ENCODE measurements at places on chromosomes 7 and 10.

- peak; percentile 27 for DNase-seq
Measured at GRCh38 chr10:109933984-109934565, 10.8 kb upstream of the XPNPEP1 start.

DNA sequence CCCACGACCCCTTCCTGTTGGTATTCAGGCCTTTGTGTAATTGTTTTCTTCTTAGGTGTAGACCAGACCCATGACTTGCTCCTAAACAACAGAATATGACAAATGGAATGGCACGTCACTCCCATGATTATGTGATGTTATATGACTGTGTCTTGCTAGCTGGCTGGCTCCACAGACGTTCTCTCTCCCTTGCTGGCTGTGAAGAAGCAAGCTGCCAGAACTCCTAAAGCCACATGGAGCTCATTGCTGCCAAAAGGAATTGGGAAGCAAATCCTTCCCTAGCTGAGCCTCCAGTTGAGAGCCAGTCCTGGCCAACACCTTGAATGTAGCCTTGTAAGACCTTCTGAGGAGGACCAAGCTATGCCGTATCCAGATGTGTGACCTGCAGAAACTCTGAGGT lies 74.2 kb downstream of the RAB18 start:
- DNase-seq: no peak

DNA sequence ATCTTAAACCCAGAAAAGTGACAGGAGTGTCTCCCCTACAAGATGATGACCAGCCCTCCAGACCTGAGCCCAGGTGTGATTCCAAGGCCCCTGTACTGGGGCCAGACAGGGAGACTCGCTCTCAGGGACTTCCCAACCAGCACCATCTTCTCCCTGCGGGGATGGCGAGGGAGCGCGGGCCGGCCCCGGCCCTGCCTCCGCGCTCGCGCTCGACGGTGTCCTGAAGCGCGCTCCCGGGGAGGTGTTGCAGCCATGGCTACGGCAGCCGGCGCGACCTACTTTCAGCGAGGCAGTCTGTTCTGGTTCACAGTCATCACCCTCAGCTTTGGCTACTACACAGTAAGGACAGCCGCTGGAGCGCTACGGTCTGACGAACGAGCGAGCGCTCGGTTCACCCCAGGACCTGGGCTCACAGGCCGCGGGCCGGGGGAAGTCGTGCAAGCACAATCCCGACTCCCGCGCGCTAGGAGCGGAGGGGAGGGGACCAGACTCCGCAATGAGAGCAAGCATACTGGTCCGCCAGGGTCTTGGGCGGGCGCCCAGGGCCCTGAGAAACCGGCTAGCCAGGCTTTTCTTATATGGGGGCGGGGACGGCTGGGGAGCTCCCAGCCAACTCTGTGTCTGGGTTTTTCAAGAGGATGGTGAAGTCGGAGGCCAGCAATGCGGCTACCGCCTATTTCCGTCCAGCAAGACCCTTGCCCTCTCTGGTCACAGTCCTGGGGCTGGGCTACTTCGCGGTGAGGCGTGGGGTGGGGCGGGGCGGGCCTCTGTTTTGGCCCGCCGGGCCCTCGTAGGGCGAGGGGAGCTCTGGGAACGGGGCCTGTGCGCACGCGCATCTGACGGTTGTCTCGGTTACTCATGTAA lies at the start of gene TMEM254:
Gene TMEM254, plus strand, starts transcription at position 218 of the 864 bp plus-strand sequence. Its CDS starts 35 bp downstream, at position 253.
- peak; percentile 87 for DNase-seq

DNA sequence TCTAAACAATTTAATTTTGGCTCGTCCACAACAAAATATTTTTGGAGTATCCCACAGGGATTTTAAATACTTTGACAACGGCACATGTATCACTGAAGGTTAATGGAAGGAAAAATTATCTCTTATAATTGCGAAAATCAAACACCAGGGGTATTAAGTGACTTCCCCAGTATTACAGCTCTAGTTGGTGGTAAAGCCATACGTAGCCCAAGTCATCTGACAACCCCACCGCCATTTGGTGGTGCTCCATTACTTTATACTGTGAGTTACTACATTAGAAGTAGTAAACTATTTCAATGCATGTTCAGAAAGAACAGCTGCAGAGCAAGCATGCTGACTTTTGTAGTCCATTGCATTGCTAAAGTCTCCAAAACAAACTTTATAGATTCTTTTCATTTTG lies 179.7 kb downstream of the HGF start:
- DNase-seq: no peak

- no peak for DNase-seq
Measured at GRCh38 chr10:10977978-10978377, 39.7 kb upstream of the CELF2 start.

DNA sequence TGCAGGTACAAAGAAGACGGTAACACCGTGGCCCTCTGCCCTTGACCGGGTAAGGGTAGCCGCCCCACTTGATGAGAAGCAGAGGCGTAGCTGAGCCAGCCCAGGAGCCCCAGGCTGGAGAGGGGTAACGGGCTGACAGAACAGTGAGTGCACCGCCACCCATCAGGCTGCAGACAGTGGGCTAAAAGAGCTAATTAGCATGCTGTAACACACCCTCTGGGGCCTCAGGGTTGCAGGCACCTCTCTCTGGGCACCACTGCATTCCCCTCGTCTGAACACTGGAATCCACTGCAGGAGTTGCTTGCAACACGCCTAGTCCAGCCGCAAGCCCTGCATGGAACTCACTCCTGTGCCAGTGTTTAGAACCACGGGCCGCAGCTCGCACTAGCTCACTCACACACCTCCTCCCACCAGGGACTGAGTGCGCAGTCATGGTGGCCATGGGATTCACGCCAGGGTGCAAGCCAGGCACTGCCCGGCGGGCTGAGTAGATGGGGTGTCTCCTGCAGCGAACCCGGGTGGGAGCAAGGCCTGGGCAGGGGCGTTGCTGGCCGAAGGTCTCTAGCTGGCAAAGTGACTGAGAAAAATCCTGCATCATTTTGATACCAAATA lies 36.1 kb downstream of the AGMO start:
- no peak for DNase-seq

GRCh38 chr7:20219446-20220292 lies 2.5 kb upstream of the MACC1 start:
- peak; percentile 83 for DNase-seq

GRCh38 chr10:101892782-101893391 lies 49.3 kb upstream of the KCNIP2 start:
- no peak for DNase-seq

- no peak for DNase-seq
Measured at GRCh38 chr10:126029999-126030398, 133.6 kb downstream of the FANK1 start.

DNA sequence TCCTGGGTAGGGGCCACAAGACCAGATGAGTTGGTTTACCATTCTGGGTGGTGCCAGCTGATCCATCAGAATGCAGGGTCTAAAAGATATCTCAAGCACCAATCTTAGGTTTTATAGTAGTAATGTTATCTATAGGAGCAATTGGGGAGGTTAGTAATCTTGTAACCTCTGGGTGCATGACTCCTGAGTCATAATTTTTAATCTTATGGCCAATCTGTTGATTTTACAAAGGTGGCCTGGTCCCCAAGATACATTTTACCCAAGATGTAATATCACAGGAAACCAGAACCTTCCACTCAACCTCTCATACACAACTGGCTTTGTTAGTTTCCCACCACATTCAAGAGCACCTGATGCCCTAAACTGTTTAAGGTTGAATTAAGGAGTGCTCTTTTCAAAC lies 79.5 kb downstream of the C1GALT1 start:
- DNase-seq: no peak

GRCh38 chr10:76298329-76298728 lies 866.9 kb downstream of the LRMDA start:
- DNase-seq: no peak

- no peak for DNase-seq
Measured at GRCh38 chr7:157499121-157499834, 162.5 kb downstream of the DNAJB6 start.

DNA sequence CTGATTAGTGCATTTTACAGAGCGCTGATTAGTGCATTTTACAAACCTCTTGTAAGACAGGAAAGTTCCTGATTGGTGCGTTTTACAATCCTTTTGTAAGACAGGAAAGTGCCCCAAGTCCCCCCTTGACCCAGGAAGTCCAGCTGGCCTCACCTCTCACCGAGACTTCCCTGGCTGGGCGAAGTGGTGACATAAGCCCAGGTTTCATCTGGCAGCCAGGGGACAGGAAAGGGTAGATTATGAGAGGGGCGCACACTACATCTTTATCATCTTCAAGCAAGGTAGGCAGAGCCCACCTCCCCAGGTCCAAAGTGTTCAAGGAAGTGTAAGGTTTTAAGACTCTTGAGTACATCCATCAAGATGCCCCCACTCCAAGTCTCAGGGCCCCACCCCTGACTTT lies 5.5 kb upstream of the GDF10 start:
- no peak for DNase-seq

DNA sequence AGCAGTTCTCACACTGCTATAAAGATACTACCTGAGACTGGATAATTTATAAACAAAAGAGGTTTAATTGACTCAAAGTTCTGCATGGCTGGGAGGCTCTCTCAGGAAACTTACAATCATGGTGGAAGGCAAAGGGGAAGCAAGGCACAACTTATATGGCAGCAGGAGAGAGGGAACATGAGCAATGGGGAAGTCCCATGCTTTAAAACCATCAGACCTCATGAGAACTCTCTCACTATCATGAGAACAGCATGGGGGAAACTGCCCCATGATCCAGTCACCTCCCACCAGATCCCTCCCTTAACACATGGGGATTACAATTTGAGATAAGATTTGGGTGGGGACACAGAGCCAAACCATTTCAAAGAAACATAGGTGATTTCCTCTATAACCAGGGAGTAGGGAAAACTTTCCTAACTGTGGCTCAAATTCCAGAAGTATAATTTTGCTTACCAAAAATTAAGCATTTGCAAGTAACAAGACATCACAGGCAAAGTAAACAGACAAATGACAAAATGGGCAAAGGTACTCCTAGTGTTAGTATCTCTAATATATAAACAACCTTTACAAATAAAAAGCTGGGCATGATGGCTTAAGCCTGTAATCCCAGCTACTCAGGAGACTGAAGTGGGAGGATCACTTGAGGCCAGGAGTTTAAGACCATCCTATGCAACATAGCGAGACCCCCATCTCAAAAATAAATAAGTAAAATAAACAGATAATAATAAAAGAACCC lies 88.0 kb downstream of the KBTBD2 start:
- DNase-seq: no peak

DNA sequence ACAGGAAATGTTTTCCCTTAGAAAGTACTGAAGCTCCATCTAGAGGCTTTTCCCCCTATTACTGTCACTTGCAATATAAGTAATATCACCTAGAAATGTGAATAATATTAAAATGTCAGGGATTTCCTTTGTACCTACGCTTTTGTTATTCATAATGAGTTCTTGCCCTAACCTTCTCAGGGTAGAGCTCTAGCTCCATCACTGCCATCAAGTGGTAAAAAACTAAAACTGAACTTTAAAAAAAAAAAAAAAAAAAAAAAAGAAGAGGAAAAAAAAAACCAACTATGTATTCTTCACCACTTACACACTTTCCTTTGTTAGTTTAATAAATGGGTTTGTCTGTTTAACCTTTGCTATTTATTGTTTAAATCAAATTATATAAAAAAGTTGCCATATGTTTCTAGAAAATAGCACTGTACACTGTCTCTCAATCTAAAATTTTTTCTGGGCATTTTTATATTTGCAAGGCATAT lies 49.9 kb downstream of the DNAJC1 start:
- peak; percentile 25 for DNase-seq

- no peak for DNase-seq
Measured at GRCh38 chr7:36755484-36755883, 31.2 kb upstream of the AOAH start.

- DNase-seq: no peak
Measured at GRCh38 chr10:17216901-17217395, 11.1 kb upstream of the VIM start.

DNA sequence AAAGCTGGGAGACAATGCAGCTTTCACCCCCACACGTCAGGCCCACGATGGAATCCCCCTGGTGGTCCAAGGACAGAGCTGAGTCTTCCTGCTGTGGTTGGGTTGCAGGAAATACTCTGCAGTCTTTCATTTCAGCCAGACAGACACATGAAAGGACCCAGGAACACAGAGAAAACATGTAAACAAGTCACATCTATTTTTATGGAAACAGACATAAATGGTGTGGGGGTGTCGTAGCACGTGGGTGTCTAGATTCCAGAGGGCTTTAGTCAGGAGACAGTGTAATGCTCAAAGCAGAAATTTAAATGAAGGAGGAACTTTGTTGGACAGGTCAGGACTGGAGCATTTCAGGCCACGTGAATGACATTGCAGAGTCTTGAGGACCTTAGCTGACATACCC lies 444.6 kb downstream of the SUGCT start:
- DNase-seq: no peak

DNA sequence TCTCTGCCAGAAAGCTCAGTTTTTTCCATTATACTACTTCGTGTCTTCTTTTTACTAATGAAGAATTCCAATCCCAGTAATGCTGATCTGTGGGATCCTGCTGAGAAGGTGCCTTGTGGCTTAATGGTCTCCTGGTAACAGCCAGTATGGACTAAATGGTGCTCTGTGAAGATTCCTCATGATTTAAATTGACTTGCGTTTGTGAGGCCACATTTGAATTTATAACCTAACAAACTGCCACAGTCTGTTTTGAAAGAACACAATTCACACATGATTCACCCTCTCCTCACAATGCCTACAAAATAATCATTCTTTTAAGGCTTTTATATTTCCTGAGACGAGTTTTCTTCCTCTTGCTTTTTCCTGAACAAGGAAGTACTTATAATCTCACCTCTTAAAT lies 140.0 kb downstream of the MBL2 start:
- DNase-seq: no peak

GRCh38 chr7:129298268-129298893 lies 73.6 kb downstream of the AHCYL2 start:
- peak; percentile 56 for DNase-seq

DNA sequence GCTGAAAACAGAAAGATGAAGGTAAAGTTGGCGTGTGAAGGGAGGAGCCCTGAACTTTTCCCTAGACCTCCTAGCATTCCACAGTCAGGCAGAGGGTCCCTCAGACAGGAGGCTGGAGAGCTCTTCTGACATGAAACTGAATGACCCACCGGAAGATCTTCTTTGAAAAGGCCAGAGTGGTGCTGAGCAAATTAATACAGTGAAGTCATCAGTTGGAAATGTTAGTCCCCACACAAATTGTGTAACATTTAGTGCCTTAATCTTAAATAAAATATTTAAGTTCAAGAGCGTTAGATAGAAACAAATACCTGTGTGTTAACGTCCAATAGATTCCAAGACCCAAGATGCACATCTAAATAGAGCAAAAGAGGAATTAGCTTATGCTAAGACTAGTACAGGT lies 49.0 kb upstream of the WNT16 start:
- no peak for DNase-seq

GRCh38 chr7:341841-342638 lies 52.1 kb downstream of the FOXL3 start:
- peak; percentile 96 for DNase-seq

All from Ammon's horn (tissue), 1 donor.